Fibroblast of skin of right biceps (primary cell): ENCODE measurements at places on chromosomes 1 and 21.

GRCh38 chr1:8943498-8944405 lies 1.9 kb upstream of the CA6 start:
- peak; percentile 10 for DNase-seq

DNA sequence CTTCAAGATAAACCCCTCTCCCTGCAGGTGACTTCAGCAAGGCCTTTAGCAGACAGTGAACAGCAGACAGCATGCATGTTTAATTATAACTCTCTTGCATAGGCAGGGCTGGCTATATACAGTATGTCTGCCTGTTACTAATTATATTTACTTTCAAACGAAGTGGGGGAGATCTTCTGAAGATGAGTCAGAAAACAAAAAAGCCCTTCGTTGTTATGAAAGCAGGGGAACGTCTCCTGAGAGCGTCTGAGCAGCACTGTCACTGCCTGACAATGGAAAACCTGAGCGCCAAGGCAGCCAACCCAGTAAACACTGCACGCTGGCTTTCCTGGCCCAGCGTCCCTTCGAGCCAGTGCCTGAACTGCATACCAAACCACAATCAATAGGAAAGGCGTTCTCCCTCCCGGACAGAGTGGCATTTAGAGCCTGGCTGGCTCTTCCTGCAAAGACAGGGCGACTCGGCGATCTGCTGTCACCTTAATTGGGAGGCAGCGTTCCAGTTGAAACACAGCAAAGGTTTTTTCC lies 54.1 kb downstream of the TOMM20 start:
- DNase-seq, result peak; percentile 95

DNA sequence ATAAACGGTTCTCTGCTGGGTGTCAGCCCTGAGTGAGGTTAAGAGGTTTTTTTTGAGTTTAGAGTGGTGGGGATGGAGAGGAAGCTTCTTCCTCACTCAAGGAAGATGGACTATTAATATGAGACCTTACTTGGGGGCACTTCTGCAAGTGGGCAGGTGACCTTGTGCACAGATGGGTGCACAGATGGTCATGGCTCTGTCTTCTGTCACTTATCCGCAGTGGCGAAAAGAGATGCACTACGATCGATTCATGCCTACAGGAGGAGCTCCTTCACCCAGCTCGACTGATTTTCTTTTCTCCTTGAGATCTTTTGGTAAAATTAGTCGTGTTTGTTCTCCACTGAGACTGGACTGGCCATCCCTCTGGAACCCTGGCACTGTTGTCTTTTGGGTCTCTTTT lies 22.9 kb upstream of the CYYR1 start:
- DNase-seq, result no peak

DNA sequence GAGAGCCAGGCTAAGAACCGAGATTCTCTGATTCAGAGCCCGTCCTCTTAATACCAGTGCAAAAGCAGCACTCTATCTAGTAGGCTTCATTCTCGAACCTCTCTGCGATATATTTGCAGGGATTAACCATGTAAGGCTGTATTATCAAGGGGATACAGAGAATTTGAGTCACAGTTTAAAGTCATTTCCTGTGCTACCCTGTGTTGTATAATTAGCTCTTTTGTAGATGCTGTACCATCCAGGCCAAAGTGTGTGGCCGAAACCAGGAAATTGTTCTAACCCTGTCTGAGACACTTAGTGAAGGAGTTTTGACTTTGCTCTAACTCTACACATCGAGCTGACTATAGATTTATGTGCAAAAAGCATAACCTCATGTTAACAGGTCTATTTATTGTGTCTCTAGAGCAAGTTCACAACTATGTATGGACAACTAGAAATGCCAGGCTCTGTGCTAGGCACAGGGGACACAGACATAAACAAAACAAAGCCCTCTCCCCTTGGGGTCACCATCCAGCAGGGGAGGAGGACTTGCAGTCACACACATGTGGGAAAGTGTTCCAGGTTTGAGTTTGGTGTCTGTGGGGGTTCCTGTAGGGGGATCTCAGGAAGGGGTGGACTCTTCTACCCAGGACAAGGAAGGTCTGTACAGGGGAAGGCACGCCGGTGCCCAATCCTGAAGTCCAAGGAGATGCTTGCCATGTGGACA lies 182.2 kb downstream of the DHRS3 start:
- peak; percentile 70 for DNase-seq

GRCh38 chr1:119285482-119285881 lies 83.1 kb upstream of the HAO2 start:
- peak; percentile 96 for DNase-seq

GRCh38 chr21:31928656-31929055 lies 55.8 kb downstream of the HUNK start:
- peak; percentile 33 for DNase-seq

DNA sequence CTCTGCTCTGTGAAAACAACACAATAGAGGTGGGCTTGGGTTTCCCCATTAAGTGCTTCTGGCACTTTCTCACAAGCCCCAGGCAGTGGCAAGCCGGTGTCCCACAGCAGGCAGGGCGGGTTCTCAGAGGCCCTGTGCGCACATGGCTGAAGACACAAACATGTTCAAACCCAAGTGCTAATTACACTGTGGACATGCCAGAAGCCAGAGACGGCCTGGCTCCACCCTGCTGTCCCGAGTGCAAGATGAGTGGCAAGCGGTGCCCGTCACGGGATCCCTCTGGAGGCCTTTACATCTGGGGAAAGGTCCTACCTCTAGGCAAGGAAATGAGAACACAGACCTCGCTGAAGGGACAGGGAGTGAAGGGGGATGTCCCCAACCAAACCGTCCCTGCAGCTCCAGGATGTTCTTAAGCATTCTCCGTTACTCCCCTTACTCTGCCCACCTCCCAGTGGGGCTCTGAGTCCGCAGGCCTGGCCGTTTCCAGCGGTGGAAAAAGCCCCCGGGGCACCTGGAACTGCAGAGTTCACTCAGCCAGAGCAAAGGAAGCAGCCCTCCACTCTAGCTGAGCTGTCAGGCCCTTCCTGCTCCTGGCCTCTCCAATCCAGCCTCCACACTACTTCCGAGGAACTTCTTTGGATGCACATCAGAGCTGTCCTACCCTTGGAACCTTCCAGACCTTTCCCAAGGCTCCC lies 57.4 kb downstream of the SLC66A1 start:
- DNase-seq, result no peak

DNA sequence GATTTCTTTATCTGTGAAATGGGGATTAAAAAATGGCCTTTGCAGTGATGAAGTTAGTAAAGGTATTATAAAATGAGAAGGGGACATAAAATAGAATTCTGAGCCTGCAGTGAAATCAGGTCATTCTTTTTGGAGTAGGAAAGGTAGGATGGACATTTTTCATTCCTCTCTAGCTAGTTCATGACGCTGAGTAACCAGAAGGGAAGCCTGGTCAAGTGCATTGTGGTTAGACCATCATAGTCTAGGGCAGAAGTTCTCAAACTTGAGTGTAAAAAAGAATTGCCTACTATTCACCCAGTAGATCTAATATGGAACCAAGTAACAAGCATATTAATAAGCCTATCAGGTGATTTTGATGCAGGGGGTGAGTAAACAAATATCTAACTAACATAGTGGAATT lies 50.8 kb downstream of the TGFB2 start:
- no peak for DNase-seq

DNA sequence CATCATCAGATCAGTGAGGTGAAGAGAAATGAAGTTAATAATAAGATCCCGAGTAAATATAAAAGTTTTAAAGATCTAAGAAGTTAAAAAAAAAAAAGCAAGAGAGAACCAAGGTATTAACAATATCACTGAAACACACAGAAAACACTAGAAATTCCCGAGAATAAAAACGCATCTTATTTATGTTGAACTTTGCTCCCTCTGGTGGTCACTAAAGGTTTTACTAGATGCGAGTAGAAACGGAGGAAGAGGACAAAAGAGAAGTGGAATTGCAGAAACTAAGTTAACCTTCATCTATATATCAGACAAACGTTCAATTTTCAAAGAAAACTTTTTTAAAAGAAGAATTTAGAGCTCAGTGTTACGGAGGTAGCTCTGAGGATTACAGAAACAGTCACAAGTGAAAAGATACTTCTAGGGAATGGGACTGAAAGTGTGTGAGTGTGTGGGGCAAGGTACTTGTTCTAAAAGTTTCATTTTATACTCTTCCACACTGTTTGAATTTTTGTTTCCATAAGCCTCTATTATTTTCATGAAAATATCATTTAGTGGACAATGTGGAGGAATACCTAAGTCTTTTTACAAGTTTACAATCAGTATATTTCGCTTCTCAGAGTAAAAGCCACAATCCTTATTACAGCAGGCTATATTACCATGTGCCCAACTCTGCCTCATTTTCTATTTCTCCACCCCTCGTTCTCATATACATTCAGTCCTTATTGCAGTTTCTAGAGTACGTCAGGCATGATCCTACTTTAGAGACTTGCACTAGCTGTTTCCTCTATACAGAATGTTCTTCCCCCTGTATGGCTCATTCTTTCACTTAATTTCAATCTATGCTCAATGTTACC lies 19.7 kb downstream of the ACBD6 start:
- DNase-seq, result peak; percentile 48

DNA sequence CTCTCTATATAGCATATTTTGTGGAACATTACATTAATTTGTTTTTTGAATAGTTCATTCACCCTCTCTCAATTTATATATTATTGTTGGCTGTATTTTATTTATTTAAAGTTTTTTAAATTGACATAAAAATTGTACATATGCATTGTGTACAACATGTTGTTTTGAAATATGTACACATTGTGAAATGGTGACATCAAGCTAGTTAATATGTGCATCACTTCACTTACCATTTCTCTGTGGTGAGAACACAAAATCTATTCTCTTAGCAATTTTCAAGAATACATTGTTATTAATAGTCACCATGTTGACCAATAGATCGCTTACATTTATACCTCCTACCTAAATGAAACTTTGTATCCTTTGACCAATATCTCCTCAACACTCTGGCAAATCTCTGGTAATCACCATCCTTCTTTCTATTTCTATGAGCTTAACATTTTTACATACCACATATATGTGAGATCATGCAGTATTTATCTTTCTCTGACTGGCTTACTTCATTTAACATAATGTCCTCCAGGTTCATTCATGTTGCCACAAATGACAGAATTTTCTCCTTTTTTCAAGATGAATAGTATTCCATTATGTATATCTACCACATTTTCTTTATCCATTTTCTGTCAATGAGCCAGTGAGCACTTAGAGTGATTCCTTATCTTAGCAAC lies 180.9 kb upstream of the DEPDC1 start:
- DNase-seq, result no peak

DNA sequence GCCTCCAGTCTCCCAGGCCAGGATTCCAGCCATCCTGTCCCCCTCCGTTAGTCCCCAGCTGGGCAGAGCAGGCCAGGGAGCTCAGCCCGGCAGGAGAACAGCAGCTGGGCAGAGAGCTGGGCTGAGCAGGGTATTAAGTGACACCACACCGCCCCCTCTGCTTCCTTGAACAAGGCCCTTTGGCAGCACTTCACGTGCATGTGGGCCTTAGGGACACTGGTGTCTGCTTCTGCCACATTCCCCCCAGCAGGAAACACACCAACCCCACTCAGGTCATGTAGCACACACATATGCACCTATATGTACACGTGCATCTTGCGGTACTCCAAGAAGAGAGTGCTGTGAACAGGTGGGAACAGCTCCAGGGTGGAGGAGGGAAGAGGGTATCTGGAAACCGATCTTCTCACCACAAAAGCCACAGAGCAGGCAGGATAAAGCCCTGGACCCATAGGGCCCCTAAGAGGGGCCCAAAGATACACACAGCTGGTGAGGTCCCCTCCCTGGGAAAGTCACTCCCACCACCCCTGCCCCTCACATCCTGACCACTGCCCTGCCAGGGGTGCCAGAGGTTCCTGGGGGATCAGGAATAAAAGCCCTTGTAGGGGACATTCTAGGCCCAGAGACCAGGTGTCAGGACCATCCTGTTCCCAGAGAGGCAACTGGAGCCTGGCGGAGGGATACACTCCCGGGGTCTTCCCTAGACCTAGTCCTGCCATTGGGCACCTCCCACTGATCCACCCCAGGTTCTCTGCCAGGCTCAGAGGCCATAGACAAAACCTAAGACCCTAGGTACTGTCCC lies 4.5 kb downstream of the EPHA2 start:
- no peak for DNase-seq

DNA sequence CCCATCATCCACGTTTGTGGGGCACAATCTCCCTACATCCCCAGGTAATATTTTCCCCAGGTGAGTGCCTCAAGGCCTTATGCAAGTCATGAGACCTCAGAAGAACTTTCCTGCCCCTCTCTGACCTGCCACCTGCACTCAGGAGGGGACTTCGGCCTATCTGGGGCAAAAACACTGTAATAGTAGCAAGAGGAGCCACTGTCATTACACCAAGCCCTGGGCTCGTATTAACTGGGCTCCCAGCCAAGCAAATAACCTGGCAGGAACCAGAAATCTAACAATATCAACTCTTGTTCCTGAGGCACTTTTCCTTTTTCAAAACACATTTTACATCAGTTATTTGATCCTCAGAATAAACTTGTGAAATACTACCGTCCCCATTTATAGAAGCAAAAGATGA lies 30.9 kb downstream of the LAMB3 start:
- no peak for DNase-seq

- peak; percentile 60 for DNase-seq
Measured at GRCh38 chr1:170967042-170967910, 31.9 kb downstream of the MROH9 start.
